ENCODE measurements at places on chromosomes 13 and 19.

DNA sequence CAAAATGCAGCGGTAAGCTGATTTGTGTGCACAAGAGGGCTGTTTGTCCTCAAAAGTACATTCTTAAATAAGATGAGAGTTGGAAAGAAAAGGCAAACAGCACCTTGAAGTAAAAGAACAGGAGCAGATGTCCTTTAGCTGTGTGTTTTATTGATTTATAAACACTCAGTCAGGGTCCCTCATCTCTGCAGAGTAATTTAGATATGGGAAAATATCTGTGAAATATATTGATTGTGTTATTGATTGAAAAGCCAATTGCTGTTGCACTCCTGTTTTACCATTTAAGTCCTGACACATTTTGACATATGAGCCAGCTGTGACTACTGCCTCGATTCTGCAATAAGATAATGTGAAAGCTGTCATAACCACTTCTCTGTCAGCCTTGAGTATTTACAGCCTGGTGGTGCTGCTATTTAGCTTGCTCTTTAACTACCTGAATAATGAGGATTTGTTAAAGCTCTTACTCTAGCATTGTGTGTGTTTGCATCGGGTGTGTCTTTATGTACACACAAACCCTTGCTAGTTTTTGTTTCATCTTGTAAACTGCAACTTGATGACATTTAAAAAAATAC, 550.1 kb downstream of the DACH1 start:
- DNase-seq = no peak

DNA sequence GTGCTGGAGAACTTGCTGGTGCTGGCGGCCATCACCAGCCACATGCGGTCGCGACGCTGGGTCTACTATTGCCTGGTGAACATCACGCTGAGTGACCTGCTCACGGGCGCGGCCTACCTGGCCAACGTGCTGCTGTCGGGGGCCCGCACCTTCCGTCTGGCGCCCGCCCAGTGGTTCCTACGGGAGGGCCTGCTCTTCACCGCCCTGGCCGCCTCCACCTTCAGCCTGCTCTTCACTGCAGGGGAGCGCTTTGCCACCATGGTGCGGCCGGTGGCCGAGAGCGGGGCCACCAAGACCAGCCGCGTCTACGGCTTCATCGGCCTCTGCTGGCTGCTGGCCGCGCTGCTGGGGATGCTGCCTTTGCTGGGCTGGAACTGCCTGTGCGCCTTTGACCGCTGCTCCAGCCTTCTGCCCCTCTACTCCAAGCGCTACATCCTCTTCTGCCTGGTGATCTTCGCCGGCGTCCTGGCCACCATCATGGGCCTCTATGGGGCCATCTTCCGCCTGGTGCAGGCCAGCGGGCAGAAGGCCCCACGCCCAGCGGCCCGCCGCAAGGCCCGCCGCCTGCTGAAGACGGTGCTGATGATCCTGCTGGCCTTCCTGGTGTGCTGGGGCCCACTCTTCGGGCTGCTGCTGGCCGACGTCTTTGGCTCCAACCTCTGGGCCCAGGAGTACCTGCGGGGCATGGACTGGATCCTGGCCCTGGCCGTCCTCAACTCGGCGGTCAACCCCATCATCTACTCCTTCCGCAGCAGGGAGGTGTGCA, 587 bp downstream of the S1PR4 start:
- peak; percentile 49 for DNase-seq

DNA sequence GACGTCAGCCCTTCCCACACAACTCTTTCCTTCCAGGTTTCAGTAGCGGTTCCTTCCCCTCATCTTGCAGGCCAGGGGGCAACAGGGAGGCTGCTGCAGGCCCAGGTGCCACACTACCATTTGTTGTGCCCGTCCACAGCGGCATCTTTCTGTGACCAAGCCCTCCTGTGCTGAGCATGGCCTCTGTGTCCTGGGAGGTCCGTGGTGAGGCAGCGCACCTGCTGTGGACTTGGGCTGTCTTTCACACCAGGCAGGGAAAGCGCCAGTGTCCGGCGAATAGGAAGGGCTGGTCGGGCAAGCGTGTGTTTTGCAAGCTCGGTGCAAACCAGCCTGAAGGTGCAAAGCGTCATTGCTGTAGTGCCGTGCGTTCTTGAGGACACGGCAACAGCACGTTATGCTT, 21.4 kb downstream of the SLC15A1 start:
- DNase-seq = no peak

DNA sequence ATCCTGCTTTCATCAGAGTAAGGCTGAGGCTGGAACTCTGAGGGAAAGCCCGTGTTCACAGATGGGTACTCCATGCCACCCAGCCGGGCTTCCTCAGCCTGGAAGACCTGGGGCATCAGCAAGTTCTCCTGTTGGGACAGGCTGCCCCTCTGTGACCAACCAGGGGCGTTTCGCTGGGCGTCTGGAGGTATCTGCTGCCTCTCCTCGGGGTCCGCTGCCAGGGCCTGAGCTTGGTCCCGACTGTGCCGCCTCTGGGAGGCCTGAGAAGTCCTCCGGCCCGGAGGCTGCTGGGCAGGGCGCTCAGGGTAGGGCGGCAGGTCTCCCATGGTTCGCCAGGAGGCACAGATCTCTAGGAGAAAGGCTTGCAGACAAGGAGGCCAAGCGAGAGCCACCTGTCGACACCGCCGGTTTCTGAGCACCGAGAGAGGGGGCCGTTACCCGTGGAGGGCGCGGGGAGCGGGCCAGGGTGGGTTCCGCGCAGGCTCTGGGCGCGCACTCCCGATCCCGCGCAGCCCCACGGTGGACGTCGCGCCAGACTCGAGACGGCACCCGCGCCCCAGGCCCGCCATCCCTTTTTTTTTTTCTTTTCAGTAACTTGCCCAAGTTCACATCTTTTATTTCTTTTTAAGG, at the start of gene RSPH6A:
Gene RSPH6A, minus strand, starts transcription at position 458 of the 630 bp plus-strand sequence. Its CDS starts 132 bp downstream, at position 326.
- no peak for DNase-seq

- no peak for DNase-seq
These were observed 177.5 kb downstream of the DCLK1 start for GRCh38 chr13:35953537-35954206.

GRCh38 chr19:39230096-39230764, 14.6 kb downstream of the IFNL3 start:
- DNase-seq = no peak

DNA sequence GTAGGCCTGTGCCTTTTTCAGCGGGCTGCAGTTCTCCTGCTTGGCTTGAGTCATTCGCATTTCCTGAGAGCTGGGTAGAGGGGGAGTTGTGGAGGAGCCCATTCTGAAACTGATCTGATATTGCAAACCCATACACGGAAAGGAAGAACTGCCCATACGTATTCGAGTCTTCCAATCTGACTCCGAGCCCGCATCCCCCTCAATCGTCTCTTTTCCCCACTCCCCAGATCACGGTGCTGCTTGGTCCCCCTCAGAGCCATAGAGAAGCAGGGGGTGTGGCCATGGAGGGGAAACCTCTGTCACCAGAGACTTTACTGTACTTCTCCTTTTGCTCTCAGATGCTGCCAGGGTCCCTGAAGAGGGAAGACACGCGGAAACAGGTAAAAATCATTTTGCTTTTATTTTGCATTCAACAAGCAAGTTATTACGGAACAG, at the start of gene CD22:
Gene CD22, plus strand, starts transcription at position 337 of the 435 bp plus-strand sequence. CDS start 2,854 bp downstream, outside the sequence.
- no peak for DNase-seq

GRCh38 chr19:11345122-11345803, 805 bp downstream of the TMEM205 start:
- no peak for DNase-seq

DNA sequence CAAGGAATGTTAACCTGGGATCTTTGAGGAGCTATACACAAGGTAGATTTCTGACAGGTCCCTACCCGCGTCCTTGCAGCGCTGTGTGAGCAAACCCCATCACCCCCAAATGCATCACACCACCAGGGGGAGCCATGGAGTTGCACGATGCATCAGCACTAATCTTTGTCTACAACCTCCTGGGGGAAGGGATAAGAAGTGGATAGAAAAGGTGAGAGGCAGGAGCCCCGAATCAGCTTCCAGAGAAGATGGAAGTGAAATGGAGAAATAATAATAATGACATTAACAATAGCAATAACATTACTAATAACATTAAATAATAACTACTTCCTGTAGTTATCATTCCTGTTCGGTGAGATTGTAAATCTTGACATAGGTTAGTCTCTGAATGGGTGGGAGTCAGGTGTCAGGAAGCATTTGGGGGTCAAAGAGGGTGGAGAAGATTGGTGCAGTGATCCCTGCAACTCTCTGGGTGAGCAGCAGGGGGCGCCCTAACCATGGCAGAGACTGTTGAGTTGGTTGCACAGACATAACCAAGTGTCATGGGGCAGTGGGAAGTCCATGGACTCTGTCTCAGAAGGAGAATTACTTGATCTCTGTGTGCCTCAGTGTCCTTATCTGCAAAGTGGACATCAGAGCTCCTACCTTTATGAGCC, 16.5 kb downstream of the SIGLEC7 start:
- DNase-seq = peak; percentile 79

GRCh38 chr19:11137542-11138384, 17.8 kb downstream of the SPC24 start:
- peak; percentile 72 for DNase-seq

- DNase-seq = peak; percentile 82
These were observed 958 bp downstream of the CA11 start for GRCh38 chr19:48644839-48645619.
